ENCODE measurements at places on chromosomes 16 and 17. TPM values are rescaled to one million over a fixed set of nuclear protein-coding genes. Genes with fewer than 3 reads are reported as not detected.

The SDK2 gene
- 1.1 TPM for total RNA-seq

The SLC52A1 gene
- total RNA-seq, result 0.55 TPM

The CCL17 gene
- total RNA-seq, result not detected

The KATNIP gene
- total RNA-seq, result 35.1 TPM

The PROCA1 gene
- total RNA-seq, result not detected

The DOC2A gene
- total RNA-seq, result 1.8 TPM

The TK1 gene
- total RNA-seq, result 40.8 TPM

The C17orf78 gene
- total RNA-seq, result not detected

The TBX6 gene
- not detected for total RNA-seq

The EVPL gene
- 0.59 TPM for total RNA-seq

The TSPOAP1 gene
- total RNA-seq, result 24.5 TPM

The CCL14 gene
- total RNA-seq, result 120 TPM

The OR1A1 gene
- not detected for total RNA-seq

The TNRC6C gene
- total RNA-seq, result 68.0 TPM

The RTN4RL1 gene
- total RNA-seq, result 1.9 TPM

The ALKBH5 gene
- 136 TPM for total RNA-seq

The ALOXE3 gene
- total RNA-seq, result not detected

The MT1M gene
- not detected for total RNA-seq

The KIAA0513 gene
- 9.0 TPM for total RNA-seq

The ASPHD1 gene
- not detected for total RNA-seq
